ENCODE measurements at places on chromosomes 4 and X. TPM values are rescaled to one million over a fixed set of nuclear protein-coding genes. Genes with fewer than 3 reads are reported as not detected.

- DNase-seq = no peak
These were observed 37.3 kb upstream of the BBS12 start for GRCh38 chr4:122695226-122695625.

- no peak for DNase-seq
These were observed 39.5 kb downstream of the PCYT1B start for GRCh38 chrX:24607616-24608015.

GRCh38 chrX:132127743-132128142 lies at the start of gene FRMD7:
Gene FRMD7 (minus strand): TSS chrX:132128020. CDS start chrX:132127844, 176 bp downstream.
- DNase-seq = no peak

DNA sequence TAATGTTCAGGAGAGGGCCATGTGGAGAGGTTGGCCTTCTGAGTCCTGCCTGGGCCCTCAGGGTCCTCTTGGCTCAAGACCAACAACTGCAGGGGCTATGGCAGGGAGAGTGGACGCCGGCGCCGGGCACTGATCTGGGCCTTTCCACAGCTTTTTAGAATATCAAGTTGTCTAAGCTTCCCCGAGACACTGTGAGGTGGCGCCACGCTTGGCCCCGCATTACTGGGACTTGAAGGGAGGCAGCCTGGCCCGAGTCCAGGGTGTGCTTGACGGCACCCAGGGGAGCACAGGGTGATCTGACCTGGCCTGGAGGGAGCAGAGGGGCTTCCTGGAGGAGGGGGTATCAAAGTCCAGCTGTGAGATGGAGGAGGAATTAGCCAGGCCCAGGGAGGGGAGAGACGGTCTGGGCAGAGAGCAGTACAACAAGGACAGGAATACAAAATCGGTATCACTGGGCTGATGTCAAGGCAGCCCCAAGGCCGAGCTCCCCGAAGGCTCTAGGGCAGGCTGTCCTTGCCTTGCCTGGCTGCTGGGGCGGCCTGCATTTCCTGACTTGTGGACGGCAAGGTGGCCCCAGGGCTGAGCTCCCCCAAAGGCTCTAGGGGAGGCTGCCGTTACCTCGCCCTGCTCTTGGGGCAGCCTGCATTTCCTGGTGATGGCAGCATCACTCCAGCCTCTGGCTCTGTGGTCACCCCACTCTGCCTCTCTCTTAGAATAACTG lies 28.1 kb downstream of the ABLIM2 start:
- no peak for DNase-seq

DNA sequence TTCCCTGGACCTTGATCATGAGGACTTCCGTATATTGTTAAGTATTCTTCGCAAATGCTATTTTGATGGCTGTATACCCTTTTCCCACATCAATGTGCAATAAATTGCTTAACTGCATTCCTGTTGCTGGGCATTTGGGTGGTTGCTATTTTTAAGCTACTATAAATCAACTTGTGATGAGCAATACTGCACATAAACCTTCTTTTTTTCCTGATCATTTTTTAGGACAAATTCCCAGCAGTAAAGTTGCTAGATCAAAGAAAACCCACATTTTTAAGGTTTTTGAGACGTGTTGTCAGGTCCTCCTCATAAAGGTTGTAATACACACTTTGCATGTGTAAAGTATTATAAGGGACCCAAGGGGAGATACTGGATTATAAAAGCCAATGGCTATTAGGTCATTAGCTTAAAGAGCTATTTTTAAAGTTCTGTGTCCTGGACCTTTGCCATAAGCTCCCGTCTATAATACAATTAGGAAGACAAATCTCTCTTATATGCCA lies 35.6 kb downstream of the LIMCH1 start:
- no peak for DNase-seq

FRMD7 gene
- total RNA-seq = not detected

OTC gene
- 0.33 TPM for total RNA-seq

GRCh38 chr4:117773064-117773936 lies 261.0 kb upstream of the NDST3 start:
- DNase-seq = no peak

ARR3 gene
- not detected for total RNA-seq

Measured in thyroid gland (tissue), 4 donors.